ENCODE measurements at places on chromosomes 7 and 10.

GRCh38 chr10:57222129-57222528 is 861.1 kb upstream of the ZWINT start:
- no peak for DNase-seq

DNA sequence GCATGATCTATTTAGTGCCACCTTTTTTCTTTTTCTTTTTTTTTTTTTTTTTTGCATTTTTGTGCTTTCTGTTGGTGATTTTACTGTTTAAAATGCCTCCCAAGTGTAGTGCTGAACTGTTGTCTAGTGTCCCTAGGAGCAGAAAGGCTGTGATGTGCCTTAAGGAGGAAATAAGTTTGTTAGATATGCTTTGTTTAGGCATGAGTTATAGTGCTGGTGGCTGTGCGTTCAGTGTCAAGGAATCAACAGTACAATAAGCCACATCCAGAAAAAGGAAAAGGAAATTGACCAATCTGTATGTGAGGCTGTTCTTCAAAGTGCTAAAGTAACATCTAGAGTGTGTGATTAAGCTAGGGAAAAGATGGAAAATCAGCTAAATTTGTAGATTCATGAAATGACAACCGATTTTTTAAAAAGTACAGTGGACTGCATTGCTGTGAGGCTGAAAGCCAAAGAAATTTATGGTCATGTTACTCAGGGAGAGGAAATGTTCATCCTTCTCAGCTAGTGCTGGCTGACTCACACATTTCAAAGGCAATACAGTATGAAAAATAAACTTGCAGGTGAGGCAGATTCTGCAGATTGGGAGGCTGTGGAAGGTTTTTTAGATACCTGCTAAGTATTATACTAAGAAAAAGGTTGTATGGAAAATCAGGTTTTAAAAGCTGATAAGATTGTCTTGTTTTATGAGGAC is 122.7 kb upstream of the ADCY1 start:
- peak; percentile 4 for DNase-seq

GRCh38 chr7:26861050-26861449 is 3.3 kb downstream of the SKAP2 start:
- DNase-seq = no peak

DNA sequence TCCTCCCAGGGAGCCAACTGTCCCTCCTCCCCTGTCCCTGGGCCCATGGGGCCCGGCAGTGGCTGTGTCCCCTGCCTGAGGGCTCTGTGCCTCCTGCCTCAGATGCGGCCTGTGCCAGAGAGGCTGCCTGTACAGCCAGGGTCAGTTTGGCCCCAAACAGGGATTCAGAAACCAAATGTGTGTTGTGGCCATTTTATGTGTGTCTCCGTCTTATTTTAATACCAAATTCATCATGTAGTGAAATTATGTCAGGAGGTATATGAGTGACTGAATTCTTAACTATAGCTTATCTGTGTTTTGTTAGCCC is 114.8 kb downstream of the NT5C2 start:
- DNase-seq = no peak

GRCh38 chr7:42552227-42552626 is 315.2 kb upstream of the GLI3 start:
- DNase-seq = no peak

DNA sequence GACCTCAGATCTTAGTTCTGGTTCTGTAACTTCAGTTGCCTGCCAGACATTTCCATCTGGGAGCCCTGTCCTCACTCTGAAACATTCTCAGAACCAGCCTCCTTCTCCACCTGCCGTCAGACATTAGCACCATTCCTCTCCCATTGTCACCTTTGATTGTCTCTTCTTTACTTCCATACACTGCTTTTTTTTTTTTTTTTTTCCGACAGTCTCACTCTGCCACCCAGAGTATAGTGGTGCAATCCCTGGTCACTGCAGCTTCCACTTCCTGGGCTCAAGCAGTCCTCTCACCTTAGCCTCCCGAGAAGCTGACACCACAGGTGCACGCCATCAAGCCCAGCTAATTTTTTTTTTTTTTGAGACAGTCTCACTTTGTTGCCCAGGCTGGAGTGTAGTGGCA is 21.1 kb upstream of the HIPK2 start:
- DNase-seq = no peak

Data from fibroblast of villous mesenchyme (primary cell).